ENCODE measurements at places on chromosomes 1 and 21.

DNA sequence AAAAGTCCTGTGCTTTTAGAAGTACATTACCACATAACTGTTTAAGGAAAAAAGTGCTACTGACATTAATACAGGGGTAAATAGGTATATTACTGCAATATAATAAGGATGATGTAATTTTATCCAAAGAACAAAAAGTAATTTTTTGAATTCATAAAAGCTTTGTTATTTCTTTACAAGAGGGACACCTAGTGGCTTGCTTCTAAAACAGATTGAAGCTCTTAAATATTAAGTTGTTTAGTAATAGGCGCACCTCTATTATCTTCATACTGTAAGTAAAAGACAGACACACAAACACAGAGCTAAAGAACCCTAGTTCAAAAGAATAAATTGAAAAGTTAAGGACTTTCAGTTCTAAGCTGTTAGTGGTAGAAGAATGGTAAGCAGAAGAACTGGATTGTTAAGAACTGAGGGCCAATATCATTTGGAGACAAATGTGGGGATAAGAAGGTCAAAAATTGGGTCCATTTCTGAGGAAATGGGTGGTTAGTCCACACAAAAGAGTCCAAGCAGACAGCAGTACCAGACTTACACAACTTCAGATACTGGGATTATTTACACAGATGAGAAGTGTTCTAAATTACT lies 15.4 kb downstream of the ZNHIT6 start:
- DNase-seq, result no peak

DNA sequence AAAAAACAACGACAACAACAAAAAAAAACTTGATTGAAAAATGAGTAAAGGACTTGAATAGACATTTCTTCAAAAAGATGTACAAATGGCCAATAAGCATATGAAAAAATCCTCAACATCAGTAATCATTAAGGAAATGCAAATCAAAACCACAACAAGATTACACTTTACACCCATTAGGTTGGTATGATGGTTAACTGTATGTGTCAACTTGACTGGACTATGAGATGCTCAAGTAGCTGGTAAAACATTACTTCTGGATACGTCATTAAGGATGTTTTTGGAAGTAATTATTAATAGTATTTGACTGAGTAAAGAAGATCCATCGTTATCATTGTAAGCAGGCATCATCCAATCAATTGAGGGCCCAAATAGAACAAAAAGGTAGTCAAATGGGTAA lies 34.9 kb upstream of the LYPLAL1 start:
- DNase-seq, result no peak

DNA sequence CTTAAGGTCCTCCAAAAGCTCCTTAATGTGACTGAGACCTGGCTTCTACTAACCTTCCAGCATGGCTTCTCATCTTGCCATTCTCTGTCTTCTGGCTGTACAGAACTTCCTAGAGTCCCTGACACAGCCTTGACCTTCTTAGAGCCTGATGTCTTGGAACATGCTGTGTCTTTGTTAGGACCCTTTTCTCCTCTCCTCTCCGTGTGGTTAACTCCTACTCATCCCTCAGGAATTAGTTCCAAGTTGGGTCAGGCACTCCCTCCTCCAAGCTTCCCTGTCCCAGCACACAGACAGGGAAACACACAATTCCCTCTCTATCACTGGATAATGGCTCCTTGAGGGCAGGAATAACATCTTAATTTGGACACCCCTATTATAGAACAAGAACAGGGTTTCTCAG lies 275.4 kb upstream of the USP24 start:
- DNase-seq, result no peak

GRCh38 chr1:211924256-211924655 lies 93.7 kb upstream of the LPGAT1 start:
- no peak for DNase-seq

- no peak for DNase-seq
These were observed 53.2 kb upstream of the C1orf87 start for GRCh38 chr1:60126723-60127122.

GRCh38 chr1:211420845-211421454 lies 71.0 kb downstream of the RD3 start:
- no peak for DNase-seq

DNA sequence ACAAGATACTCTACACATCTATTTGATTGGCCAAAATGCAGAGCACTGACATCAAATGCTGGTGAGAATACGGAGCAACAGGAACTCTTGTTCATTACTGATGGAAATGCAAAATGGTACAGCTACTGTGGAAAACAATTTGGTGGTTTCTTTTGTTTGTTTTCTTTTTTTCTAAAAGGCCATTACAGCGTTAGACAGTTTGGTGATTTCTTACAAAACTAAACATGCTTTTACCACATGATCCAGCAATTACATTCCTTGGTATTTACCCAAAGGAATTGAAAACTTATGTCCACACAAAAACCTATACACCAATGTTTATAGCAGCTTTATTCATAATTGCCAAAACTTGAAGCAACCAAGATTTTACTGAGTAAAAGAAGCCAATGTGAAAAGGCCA lies 66.4 kb upstream of the FBXO28 start:
- DNase-seq, result no peak

DNA sequence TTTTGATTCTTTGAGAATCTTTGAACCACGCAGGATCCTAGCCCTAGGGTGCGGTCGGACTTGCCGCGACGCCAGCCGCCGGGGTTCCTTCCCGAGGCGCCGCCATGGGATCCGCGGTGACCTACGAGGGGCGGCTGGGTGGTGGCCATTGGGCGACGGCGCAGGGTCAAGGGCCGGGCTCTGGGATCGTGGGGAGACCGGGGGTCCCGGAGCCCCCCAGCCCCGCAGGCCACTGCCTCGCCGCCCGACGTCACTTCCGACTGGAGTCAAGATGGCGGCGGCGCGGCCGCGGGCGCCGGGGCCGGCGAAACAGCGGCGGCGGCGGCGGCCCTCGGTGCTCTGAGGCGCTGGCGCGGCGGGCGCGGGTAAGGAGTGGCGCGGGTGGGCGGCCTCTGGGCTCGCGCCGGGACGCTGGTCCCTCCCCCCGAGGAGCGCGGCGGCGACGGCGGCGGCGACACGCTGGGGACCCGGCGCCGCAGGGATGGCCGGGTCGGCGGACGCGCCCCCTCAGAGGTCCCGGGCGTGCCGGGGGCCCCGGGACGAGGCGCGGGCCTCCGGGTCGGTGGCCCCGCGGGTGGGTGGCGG lies at the start of gene PRDM2:
PRDM2 (plus strand) TSS at position 253 of the 585 bp plus-strand sequence. CDS start 15,418 bp downstream, outside the sequence.
- DNase-seq, result peak; percentile 57

- DNase-seq, result no peak
These were observed 55.7 kb downstream of the DEGS1 start for GRCh38 chr1:224238756-224239155.

DNA sequence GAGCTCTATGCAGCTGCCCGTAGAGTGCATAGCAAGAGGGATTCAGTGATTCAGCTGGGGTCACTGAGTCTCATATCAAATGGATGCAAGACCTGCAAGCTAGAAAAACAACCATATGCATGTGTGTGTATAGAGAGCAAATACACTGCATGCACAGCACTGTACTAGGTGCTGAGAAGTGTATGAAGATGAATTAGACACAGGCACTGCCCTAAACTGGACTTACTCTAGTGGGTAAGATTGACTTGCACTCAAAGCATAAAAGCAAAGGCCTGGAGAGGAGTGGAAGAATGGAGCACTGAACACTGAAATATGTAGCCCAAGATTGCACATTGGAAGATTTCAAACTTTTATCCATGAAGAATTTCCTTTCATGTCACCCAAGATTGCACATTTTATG lies 5.5 kb upstream of the GBP1 start:
- no peak for DNase-seq

DNA sequence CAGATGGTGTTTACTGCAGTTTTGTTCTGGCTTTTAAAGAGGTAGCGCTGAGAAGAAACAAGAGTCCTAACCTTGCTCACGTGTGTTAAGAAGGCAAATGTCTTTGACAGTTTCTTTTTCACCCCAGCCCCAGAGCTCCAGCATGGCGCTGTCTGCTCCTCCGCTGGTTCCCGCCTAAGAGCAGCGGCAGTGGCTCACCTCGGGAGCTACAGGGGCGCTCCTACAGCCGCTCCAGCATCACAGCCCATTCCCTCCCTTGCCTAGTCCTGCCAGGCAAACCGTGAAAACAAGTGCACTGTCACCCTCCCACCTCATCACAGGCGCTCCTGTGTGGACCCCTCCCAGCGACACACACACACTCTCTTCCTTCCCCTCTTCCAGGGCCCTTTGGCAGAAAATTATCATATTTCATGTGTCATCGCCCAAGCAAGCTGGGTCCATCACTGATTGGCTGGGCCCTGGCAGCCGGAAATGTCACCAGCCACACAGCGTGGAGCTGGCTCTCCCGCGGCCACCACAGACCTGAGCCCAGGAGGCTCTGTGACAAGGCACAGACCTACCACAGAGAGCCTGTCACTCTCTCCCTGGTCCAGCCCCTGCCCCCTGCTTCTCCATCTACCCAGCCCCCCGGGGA lies 1.2 kb upstream of the HIVEP3 start:
- peak; percentile 80 for DNase-seq

DNA sequence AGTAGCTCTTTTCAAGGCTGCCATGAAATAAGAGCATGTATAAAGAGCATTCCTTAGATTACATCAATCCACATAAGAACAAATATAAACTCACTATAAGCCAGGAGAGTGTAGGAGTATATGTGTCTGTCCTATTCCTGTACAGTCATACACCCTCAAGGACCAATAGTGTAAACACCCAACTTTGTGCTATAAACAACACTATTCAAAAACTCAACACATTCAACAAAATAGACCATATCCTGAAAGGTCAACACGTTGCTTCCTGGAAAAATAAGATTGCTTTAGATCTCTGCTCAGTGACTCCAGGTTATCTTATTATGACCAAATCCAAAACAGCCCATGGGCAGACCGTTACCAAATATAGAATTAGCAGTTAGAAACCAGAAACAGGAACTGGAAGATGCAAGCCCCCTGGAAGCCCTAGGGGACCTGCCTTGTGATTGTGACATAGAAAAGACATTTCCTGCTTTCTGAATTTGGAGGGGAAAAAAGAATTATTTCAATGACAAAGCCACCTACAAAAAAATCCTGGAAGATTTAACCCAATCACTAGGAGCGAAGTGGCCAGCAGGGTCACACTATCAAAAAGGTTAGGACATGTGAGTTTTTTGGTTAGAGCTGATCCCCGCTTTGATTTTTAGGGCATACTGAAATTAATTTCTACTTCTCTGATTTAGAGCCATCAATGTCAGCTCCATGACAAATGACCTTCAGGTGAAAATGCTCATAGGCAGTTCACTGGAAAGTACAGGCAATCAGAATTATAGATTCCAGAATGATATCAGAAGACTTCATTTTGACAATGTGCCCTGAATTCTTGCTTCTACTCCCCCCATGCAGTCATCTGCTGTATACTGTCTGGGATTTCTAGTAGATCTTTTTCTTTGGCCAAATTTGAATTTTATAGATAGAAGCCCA lies 59.9 kb downstream of the LRRC8C start:
- DNase-seq, result no peak

- no peak for DNase-seq
These were observed 6.8 kb upstream of the C1QTNF12 start for GRCh38 chr1:1253314-1253713.

DNA sequence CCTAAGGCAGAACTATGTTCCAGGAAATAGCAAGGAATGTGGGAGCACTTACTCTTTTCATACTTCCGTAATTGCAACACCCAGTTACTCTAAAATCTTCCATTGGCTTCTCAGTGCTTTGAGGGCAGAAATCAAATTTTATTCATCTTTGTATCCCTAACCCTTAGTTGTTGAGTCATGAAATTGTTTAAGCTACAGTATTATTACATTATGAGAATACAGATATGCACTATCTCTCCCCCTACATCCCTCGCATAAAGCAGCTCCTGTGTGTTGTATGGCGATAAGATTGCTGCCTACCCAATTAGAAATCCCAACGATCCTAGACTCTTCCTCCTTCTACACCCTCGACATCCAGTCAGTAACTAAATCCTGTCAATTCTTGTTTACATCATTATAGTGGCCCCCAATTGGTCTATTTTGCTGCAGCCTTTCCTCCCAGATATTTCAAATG lies 2.6 kb downstream of the AIDA start:
- no peak for DNase-seq

Measured in T-cell (primary cell).